ENCODE measurements at places on chromosomes 12 and 14. TPM values are rescaled to one million over a fixed set of nuclear protein-coding genes. Genes with fewer than 3 reads are reported as not detected.

The CLEC9A gene
- not detected for total RNA-seq

DNA sequence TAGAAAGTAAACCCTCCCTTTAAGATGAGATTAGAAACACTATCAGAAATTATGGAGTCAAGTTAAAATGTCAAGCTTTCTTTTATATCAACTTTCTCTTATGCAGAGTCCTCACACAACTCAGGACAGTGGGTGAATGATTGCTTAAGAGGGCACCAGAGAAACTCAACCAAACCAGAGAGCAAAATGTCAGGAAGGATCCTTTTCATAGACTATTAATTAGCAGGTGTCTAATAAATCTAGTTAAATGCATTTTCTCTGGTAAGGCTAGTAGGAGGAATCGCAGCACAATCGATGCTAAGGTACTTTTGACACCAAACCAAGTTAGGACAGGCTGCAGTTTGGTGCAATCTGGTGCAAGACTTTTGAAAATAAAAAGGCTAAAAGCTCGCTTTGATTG is 614.7 kb upstream of the FOXG1 start:
- no peak for DNase-seq

DNA sequence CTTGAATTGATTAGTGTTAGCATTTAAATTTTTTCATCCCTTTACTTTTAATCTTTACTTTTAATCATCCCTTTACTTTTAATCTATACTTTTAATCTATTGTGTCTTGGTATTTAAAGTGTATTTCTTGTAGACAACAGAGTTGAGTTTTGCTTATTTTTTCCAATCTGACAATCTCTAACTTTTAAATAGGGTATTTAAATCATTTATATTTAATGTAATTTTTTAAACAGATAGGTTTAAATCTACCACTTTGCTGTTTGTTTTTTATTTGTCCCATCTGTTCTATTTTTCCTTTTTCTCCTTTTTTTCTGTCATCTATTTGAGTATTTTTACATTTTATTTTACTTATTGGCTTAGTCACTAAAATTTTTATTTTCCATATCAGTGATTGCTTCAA is 68.3 kb downstream of the TTC7B start:
- DNase-seq: no peak

The TMTC1 gene
- 37.1 TPM for total RNA-seq

The KRT6B gene
- not detected for total RNA-seq

- no peak for DNase-seq
Observed at GRCh38 chr12:32669584-32669983, 9.5 kb upstream of the DNM1L start.

The FOXN4 gene
- not detected for total RNA-seq

The GLIPR1L2 gene
- 1.3 TPM for total RNA-seq

The SPTB gene
- total RNA-seq: 93.1 TPM
